ENCODE measurements at places on chromosomes 1 and 21.
A peak's percentile ranks its signal among the peaks of the same experiment; 100 is the strongest.

- no peak for DNase-seq
These were observed 123.6 kb downstream of the TGFB2 start for GRCh38 chr1:218468711-218469110.

DNA sequence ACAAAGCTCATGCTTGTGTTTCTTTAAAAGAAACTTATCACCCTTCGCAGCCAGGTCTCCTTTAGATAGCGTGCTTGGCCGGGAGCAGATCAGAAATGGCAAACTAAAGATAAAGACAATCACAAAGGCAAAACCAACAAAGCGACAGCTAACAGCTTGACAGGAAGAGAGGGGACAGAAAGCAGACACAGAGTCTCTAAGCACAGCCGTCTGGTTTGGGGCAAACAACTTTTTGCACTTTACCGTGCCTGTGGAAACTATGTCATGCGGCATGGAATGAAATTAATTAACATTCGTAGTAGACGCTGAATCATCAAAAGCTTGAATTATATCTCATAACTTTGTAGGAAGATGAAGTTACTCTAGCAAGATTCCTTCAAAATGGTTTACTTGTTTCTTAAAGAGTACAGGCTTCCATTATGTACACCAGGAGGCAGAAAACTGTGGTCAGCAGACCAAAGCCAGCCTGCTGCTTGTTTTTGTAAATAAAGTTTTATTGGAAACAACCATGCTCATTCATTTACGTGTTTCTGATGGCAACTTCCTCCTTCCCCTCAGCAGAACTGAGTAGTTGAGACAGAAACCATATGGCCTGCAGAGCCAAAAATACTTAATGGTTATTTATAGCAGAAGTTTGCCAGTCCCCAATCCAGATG is 183.2 kb downstream of the KIF26B start:
- no peak for DNase-seq

GRCh38 chr1:59999746-60000145 is 73.2 kb upstream of the CYP2J2 start:
- no peak for DNase-seq

DNA sequence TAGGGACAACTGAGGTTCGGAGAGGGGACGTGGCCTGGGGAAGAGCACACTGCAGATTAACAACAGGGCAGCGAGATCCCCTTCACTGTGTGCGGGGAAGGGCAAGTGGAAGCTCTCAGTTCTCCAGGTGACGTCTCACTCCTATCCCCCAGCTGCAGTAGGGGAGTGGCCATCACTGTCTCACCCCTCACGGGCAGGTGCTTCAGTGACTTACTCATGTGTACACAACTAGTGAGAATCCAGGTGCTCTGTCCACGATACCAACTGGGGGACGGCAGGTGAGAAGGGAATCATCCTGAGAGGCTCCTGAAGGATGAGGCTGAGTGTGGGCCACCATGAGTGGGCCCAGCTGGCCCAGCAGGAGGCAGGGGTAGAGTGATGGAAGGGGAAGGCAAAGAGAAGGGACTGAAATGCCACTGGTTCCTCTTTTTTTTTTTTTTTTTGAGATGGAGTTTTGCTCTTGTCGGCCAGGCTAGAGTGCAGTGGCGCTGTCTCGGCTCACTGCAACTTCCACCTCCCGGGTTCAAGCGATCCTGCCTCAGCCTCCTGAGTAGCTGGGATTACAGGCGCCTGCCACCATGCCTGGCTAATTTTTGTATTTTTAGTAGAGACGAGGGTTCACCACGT is 25.9 kb downstream of the RHBG start:
- DNase-seq, result no peak

- DNase-seq, result peak; percentile 59
These were observed at the start of gene TP73 for GRCh38 chr1:3651930-3652547. TP73 (plus strand) TSS chr1:3652516; CDS start chr1:3682366, 29,850 bp downstream.

GRCh38 chr1:24100945-24101737 is 10.8 kb downstream of the MYOM3 start:
- no peak for DNase-seq

- no peak for DNase-seq
These were observed 23.2 kb upstream of the SLC2A1 start for GRCh38 chr1:42981871-42982270.

- no peak for DNase-seq
These were observed 32.9 kb downstream of the CD58 start for GRCh38 chr1:116537898-116538297.

GRCh38 chr21:33834801-33835500 is 80.7 kb downstream of the ATP5PO start:
- DNase-seq, result no peak

- DNase-seq, result peak; percentile 18
These were observed 143.5 kb upstream of the USH2A start for GRCh38 chr1:216566641-216567205.

GRCh38 chr1:196136396-196136795 is 471.8 kb downstream of the KCNT2 start:
- DNase-seq, result no peak

- no peak for DNase-seq
These were observed 250.0 kb upstream of the ADGRL2 start for GRCh38 chr1:81550753-81551152.

DNA sequence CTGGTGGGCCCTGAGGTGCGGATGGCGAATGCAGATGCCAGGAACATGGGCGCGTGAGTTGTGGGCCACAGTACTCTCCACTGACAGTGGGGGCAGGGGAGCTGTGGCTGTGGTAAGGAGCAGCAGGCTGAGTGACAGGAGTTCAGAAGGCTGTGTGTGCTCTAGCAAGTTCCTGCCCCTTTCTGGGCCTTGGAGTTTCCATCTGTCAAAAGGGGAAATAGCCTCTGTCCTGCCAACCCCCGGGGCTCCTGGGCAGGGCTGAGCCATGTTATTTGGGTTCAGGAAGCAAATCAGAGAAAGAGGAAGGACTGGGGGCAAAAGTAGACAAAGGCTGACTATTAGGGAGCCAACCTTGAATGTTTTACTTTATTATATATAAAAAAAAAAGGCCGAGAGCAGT is 19.5 kb upstream of the MFN2 start:
- DNase-seq, result no peak

DNA sequence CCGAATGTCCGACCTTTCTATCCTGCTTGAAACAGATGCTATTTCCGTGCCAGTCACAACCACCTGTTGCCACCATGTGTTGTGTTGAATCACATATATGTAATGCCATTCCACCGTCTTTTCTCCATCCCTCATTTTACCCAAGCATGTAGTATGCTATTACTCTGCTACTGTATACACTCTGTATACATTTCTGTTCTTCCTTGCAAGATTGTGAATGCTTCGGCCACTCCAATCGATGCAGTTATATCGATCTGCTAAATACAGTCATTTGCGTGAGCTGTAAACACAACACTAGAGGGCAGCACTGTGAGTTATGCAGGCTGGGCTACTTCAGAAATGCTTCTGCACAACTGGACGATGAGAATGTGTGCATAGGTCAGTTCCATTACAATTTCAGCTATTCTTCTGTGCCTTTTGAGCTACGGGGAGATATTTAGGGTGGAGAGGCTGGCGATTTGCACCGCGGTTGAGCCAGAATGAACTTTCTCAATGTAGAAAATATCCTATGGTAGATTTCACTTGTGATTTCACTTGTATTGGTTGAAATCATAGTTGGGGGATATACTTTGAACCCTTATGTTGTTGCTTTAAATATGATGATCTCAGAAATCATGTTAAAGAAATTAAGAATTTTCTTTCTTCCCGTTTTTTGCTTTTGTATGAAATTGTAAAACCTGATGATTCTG is 289.8 kb downstream of the NTNG1 start:
- DNase-seq, result peak; percentile 27

- no peak for DNase-seq
These were observed 121.7 kb downstream of the ATF6 start for GRCh38 chr1:161887730-161888287.

DNA sequence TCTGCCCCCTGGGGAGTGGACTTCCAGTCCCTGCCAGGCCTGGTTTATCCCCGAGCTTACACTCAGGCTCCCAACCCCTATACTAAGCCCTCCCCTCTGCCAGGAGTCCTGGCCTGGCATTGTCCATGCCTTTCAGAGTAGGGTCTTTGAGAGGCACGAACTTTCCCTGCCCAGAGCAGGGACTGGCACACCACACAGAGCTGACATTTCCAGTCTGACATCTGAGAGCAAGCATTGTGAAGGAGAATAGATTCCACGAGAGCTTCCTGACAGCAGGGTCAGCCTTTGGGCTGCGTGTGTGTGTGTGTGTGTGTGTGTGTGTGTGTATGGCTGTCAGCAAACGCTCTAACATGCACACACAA is 59.5 kb upstream of the LAPTM5 start:
- no peak for DNase-seq

- no peak for DNase-seq
These were observed 14.0 kb downstream of the C1orf52 start for GRCh38 chr1:85245456-85245855.

- DNase-seq, result no peak
These were observed 167.2 kb downstream of the CYYR1 start for GRCh38 chr21:26405735-26406361.

- DNase-seq, result no peak
These were observed 32.1 kb upstream of the TEKT2 start for GRCh38 chr1:36051821-36052220.

- DNase-seq, result no peak
These were observed 17.3 kb downstream of the LTN1 start for GRCh38 chr21:28975397-28975796.

- DNase-seq, result no peak
These were observed 7.9 kb downstream of the PGBD2 start for GRCh38 chr1:248913933-248914332.

- no peak for DNase-seq
These were observed 232.1 kb downstream of the DUSP10 start for GRCh38 chr1:221509575-221510355.

DNA sequence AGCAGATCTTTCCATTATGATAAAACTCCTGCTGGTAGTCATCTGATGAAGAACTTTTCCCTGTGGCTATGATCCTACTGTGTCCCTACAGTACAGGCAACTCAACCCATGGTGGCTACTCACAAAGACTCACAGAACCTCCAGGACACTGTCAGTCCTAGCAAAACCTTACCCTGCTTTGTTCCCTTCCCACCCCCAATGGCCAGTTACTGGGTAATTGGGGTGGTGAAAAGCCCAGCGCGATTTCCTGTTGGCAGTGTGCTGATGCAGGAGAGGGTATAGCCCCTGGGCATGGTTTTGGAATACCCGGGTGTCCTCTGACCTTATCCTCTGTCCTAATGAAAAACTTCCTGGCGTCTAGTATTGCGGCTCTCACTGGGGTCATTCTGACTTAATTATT is 533 bp upstream of the RGL1 start:
- DNase-seq, result no peak

DNA sequence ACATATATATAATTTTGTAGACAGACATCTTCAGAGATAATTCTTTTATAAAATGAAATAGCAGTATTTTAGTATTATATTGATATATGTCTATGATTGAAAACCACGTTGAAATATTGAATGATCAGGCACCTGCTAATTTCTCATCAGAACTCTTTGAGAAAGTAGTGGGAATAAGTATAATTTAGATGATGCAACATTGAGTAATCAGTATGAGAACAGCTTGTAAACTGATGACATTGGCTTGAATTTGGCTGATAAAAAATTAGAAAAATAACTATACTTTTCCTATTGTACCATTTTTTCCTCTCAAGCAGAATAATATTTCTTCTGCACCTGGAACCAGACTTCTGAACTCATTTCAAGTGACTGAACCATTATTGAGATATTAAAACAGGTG is 1316.8 kb downstream of the NCAM2 start:
- DNase-seq, result no peak

- DNase-seq, result no peak
These were observed 63.0 kb downstream of the PROX1 start for GRCh38 chr1:214050513-214051401.

DNA sequence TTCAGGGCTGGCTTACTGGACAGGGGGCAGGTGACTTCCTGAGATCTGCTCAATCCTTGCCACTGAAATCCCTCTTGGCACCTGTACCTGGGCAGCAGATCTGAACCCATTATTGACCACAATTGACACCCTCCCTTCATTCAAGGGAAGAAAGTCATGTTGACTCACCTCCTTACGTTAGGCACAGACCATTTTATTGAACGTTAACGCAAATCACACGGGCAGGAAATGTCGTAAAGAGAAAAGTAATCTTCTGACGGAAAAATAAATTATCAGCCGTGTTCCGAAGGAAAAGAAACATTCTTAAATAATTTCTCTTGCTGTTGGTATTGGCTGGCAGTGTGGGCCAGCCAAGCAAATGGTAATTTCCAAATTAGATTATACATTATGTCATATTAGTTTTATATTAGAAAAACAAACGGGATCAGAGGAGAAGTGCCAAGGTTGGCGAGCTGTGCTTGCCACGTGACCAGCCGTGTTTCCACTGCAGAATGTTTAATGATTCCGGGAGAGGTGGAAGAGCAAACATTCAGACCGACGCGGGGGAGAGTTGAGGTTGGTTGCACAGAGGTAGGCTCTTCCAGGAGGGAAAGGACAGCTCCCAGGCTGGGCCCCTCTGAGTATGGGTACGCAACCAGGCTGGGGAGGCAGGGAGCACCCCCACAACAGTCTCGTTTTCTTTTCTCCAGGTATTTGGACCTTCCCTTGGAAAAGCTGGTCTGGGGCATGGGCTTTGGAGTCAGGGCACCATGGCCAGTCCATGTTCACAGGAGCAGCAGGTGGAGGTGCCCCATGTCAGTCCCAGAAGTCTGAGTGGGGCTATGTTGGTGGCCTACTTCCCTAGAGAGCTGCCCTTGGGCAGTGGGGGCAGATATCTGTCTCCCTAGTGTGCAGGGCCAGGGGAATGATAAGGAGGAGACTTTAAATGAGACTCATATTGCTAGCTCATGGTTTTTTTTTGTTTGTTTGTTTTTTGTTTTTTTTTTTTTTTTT is 121.1 kb downstream of the FOXD2 start:
- no peak for DNase-seq

DNA sequence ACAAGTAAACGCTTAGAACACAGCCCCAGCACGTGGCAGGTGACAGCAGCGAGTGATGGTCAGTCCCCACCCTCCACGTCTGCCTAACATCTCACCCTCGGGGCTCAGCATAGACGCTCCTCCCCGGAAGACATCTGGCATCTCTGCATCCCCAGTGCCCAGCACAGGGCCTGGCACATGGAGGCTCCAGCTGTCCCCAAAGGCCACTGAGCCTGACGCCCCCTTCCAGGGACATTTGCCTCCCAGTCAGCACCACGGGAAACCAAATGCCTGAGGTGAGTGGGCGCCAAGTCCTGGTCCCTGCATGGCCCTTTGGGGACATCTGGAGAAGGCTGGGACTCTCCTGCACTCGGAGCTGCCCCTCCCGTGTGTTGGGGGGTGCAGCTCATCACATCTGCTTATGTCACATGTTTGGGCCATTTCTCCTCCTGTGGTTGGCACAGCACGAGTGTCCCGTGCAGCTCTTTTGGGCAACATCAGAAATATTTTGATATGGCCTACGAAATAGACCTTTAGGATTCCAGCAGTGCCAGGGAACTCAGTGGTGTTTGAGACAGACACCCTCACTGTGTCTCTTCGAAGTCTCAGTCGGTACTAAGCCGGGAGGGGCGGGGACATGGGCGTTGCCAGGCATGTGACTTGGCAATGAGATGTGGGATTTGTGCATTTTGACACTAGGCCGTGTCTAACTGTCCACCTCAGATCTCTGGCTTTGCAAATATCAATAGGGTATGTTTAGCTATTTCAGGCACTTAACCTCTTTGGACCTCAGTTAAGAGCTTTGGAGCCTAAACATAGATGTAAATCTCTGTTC is 315.0 kb downstream of the PTPRU start:
- DNase-seq, result no peak

- no peak for DNase-seq
These were observed 53.7 kb downstream of the PLEKHA6 start for GRCh38 chr1:204306076-204306475.

GRCh38 chr1:76269155-76269554 is 194.6 kb downstream of the ST6GALNAC3 start:
- DNase-seq, result peak; percentile 40

Data from NCI-H446 treated with DMSO at 0.1 percent for 48 hours (cell line).